ENCODE measurements at places on chromosomes 3 and 15. TPM values are rescaled to one million over a fixed set of nuclear protein-coding genes. Genes with fewer than 3 reads are reported as not detected.

GRCh38 chr3:15581471-15582394 lies 19.6 kb downstream of the HACL1 start:
- H3K4me1 ChIP-seq, result peaks cover 26% of the 10 kb centered on the region
- no peak overlapping the region for H3K4me3 ChIP-seq
- H3K27me3 ChIP-seq, result no peaks in the 10 kb centered on the region

GRCh38 chr3:58266577-58266976 lies 29.0 kb downstream of the ABHD6 start:
- H3K27ac ChIP-seq, result no peak overlapping the region
- no peak overlapping the region for H3K4me3 ChIP-seq
- no peaks in the 10 kb centered on the region for H3K36me3 ChIP-seq
- no peaks in the 10 kb centered on the region for H3K4me1 ChIP-seq
- H3K27me3 ChIP-seq, result no peaks in the 10 kb centered on the region

DNA sequence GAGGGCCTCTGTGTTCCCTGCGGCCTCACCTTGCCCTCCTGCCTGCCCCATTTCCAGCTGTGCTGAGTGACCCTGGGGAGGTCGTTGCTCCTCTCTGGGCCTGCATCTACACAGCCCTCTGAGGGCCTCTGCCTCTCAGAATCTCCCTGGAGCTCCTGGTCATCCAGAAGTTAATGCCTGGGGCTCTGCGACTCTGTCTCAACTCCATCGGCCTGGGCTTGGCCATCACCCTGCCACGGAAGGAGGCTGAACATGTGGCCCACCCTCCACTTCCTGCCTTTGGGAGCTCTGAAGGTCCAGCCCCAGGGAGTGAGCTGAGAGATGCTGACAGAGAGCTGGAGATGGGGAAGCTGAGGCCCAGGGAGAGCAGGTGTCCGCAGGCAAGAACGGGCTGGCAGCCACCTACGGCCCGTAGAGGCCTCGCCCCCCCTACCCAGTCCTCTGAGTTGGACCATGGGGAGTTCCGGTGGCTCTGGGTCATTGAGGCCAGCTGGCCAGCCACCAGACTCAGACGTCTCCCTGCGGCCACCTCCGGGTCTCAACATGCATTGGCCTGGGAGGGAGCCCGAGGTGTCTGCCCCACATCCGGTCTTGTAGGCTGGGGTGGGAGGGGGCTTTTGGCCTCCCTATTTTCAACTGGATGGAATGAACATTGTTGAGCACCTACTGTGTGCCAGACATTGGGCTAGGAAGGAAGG lies 34.2 kb downstream of the GRIP2 start:
- H3K4me1 ChIP-seq, result no peaks in the 10 kb centered on the region
- no peaks in the 10 kb centered on the region for H3K27me3 ChIP-seq
- no peaks in the 10 kb centered on the region for H3K36me3 ChIP-seq
- no peak overlapping the region for H3K27ac ChIP-seq

The C3orf20 gene
- total RNA-seq, result not detected

The PIGZ gene
- total RNA-seq, result 3.9 TPM
